AG08396 (cell line): ENCODE measurements at places on chromosomes 7 and 10.

DNA sequence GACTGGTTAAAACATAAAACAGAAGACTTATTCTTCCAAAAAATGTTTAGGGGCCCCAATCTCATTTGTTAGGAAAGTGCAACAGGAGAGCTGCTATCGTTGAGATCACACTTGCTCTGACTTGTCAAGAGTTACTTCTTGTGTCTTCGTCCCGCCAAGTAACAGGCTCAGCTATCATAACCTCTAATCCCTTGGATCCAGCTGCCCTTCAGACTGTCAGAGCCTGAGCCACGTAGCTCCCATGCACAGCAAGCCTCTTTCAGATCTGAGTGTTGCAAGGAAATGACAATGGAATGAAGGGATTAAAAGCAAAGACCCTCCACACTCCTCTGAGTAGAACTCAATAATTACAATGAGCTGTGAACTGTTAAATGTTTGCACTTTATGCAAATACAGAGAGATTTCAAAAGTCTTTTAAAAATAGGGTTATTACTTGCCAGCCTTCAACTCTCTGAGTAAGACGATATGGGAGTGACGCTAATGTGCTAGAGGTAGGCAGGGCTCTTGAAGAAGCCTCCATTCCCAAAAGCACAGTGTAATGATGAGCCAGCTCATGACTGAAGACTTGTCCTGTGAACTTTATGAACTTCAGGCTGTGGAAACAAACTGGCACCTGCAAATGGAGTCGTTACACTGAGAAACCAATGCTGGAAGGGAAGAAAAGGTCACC lies 28.4 kb upstream of the CDK13 start:
- no peak for DNase-seq

DNA sequence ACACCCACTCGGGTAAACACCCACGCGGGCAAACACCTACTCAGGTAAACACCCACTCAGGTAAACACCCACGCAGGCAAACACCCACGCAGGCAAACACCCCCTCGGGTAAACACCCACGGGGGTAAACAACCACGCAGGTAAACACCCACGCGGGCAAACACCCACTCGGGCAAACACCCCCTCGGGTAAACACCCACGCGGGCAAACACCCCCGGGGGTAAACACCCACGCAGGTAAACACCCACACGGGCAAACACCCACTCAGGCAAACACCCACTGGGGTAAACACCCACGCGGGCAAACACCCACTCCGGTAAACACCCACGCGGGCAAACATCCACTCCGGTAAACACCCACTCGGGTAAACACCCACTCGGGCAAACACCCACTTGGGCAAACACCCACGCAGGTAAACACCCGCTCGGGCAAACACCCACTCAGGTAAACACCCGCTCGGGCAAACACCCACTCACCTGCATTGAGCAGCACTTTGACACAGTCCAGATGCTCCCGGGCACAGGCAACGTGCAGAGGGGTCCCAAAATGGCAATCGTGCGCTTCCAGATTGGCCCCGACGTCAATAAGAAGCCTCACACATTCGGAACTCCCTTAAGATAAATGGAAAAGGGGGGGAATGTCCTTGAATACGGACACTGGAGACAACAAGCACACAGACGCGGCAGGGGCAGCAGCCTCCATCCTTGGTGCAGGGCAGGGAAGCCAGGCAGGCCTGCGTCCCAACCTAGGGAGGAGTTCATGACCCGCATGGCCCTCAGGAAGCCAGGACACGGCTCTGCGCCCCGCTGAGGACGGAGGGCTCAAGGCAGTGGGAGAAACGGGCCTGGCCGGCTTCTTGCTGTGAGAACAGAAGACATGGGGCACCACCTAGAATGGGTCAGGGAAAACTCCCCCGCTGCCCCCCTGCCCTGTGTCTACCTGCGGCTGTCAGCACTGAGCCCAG lies 17.6 kb downstream of the ASB13 start:
- DNase-seq, result no peak

DNA sequence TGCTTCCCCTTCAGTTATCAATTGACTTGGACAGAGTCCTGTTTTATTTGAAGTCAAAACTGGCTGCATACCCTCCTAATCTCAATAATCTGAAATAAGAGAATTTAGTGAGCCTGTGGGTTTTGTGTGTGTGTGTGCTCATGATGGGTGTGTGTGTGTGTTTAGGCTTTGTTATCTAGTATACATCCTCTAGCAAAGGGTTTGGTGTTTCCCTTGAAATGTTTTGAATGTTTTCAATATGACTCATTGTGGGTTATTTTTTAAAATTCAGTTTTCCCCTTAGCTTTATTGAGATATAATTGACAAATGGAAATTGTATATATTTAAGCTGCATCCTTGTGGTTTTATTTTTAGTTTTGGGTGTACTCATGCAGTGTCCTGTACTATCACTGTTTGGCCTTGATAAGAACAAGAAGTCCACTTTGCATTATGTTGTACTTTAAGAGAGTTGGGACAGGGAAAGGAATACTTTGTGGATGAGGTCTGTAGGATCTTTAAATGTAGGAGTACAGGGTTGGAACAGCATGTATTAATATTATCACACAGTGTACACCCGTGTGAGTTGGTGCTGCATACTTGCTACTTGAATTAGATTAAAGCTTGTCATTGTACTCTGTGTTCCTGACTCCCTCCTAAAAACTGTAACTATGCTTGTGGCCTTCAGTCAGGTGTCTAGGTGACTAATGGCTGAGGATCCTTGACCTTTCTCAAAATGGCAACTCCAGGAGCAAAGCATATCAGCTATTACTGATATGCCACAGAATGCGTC lies 58.3 kb downstream of the VCL start:
- DNase-seq, result no peak

DNA sequence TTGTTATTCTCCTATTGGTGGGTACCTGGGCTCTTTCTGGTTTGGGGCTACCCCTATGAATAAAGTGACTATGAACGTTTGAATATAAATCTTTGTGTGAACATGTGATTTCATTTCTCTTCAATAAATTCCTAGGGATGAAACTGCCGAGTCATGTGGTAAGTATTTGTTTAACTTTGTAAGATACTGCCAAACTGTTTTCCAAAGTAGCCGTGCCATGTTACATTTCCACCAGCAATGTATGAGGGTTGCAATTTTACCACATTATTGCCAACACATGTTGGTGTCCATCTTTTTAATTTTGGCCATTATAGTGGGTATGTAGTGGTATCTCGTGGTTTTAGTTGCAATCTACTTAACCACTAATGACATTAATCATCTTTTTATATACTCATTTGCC lies 94.7 kb downstream of the ZNRF2 start:
- no peak for DNase-seq

GRCh38 chr10:121627876-121628581 lies 29.8 kb upstream of the FGFR2 start:
- no peak for DNase-seq

DNA sequence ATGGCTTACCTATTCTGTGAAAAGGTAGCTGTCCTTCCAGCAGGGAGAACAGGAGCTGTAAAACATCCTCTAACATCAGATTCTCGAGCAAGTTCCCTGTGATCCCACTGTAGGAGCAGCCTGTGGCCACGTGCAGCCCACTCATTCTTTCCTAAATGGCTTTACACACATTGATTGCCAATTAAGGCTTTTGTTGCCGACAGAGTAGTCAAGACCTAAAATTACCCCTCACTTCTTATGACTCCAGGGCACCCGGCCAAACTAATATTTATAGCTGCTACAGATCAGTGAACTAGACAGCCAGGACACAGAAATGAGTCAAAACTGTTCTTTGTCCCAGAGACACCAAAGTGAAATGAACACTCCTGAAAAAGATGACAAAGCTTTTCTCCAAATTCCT lies 832.1 kb downstream of the SORCS3 start:
- DNase-seq, result no peak
